Common myeloid progenitor, CD34-positive (primary cell): ENCODE measurements at places on chromosomes 1 and 21.

DNA sequence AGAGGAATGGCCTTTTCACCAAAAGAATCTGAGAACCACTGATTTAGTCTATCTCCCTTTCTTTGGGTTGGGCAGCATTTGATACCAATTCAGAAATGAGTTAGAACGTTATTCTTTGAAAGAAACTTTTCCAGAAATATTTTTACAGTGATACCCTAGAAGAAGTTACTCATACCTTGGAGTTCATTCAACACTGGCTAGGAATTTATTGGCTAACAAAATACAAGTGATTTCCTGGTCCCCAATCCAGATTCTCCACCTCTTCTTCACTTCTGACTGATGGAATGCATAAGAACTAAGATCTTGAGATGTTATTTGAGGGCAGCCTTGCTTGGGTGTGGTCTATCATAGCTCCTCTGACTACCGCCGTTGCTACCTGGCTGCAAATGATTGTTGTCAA is 9.4 kb downstream of the C1orf162 start:
- no peak for DNase-seq

DNA sequence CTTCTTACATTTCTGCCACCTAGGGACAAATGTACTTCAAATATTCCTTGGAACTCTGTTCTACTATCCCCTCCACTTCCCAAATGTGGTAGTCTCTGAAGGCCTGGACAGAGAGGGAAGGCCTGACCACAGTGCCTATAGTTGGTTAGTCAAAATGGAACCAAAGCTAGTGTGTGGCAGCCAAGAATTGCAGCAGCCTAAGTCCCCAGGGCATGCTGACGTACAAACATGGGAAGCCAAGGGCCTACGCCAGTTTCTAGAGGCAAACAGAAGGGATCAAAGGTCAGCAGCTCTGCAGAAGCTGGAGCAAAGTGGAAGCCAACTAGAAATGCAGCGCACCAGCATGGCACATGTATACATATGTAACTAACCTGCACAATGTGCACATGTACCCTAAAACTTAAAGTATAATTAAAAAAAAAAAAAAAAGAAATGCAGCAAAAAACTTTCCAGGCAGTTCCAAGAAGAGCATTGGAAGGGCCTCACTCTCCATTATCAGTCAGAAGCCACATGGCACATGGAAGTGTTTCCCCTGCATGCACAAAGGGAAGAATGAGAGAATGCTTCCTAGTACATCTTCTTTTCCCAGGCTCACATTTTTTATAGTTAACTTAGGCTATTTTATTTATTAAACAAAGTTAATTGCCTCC is 39.4 kb upstream of the GADD45A start:
- DNase-seq: no peak

DNA sequence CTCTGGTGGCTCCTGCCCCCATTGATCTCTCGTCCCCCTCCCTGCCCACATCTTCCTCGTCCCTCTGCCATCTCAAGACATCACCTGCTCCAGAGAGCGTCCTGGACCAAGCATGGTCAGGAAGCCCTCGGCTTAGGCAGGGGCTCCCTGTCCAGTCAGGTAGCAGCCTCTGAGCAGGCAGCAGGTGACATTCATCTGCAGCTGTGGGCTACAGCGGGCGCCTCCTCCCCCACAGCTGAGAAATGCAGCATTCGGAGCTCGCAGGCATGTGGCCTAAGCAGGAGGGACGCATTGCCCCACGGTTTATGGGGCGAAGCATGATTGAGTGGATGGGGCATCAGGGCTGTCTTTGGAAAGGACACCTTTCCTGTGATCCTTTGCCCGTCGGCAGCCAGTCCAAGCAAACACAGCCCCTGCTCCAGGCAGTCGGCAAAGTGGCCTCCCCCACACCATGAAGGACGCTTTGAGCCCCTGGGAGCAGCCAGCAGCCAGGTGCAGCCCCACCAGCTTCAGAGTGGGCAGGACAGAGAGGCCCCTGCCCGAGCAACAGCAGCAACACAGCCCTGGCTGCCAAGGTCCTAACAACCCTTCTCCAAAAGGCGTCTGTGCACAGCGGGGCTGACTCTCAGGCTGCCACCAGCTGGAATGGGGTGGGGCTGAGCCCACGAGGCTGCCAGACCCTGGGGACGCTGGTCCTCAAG is 234.1 kb upstream of the VAMP3 start:
- DNase-seq: no peak

GRCh38 chr1:106721790-106722189 is 334.7 kb upstream of the PRMT6 start:
- DNase-seq: no peak

DNA sequence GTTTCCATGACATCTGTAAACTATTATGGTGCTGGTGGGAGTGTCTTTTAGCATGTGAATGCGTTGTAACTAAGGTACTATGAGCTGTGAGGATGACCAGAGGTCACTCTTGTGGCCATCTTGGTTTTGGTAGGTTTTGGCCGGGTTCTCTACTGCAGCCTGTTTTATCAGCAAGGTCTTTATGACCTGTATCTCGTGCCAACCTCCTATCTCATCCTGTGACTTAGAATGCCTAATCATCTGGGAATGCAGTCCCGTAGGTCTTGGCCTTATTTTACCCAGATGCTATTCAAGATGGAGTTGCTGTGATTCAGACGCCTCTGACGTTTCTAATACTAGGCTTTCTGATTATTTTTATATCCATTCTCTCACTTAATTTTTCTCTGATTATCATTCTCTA is 9.4 kb downstream of the NCAM2 start:
- DNase-seq: no peak

- no peak for DNase-seq
These were observed 16.9 kb downstream of the SLC35A3 start for GRCh38 chr1:99986656-99987225.

DNA sequence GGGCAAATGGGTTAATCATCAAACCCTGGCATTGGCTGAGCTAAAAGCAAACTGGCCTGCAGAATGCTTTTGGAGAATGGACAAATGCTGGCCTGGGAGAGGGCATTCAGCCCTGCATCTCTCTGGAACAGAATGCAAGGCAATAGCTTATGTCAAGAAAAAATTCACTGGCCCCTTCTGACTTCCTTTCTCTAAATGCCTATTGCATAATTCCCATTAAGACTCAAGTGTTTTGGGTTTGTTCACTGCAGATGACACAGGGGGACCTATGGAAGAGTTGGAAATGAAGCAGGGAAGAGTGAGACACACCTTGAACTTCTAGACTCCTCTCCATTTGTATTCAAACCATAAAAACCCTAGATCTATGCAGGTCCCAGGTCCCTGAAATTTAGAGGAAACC is 15.9 kb downstream of the PEA15 start:
- DNase-seq: no peak

DNA sequence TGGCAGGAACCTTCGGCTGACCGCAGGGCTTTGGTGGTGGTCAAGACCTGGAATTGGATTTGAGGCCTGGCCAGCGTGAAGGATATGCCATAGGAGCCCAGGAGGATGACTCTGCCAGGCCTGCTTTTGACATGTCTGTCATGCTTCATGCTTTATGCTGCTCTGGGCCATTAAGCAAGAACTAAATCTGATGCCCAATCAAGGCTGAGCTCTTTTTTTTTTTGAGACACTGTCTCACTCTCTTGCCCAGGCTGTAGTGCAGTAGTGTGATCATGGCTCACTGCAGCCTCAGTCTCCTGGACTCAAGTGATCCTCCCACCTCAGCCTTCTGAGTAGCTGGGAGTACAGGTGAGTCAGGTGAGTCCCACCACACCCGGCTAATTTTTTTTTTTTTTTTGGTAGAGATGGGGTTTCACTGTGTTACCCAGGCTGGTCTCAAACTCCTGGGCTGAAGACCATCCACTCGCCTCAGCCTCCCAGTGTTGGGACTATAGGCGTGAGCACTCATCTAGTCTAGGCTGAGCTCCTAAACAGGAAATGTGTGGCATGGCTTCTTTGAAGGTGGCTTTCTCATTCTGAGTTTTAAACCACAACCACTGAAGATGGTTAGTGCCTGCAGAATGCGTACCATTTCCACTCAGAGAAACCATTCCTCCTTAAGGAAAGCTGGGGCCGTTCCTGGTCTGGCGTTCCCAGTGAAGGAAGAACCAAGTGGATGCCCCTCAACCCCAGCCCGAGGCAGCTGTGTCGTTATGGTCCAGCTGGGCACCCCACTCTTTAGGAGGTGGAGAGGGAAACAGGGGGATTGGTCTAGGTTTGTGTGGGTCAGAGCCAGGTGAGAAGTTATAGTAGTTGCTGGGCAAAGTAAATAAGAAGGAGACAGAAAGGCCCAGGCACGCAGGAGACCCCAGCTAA is 34.2 kb upstream of the ATP5PO start:
- DNase-seq: no peak

- no peak for DNase-seq
These were observed 1.1 kb upstream of the COA6 start for GRCh38 chr1:234372011-234372757.

- DNase-seq: no peak
These were observed 121.8 kb upstream of the SPAG17 start for GRCh38 chr1:118306851-118307250.

DNA sequence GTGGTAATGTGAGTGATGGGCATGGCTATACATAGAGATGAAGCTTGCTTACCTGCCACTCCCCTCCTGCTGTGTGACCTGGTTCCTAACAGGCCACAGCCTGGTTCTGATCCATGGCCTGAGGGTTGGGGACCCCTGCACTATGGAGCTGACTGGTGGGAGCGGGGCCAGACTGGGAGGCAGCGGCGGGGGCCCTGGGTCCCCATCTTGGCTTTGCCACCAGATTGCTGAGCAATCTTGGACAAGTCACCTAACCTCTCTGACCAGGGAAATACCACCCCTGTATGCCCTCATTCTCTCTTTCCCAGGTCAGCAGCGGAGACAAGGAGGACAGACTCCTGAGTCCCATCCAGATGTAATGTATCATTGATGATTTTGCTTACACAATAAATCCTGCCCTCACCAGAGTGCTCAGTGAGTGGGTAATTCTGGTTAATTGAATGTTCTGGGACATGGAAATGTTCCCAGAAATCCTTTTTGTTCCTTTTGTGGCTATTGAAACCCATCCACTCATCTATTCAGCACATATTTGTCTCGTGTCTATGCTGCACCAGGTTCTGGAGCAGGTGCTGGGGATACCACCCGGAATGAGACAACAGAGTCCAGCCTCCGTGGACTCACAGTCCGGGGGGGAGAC is 4.1 kb upstream of the ARHGEF10L start:
- DNase-seq: no peak

DNA sequence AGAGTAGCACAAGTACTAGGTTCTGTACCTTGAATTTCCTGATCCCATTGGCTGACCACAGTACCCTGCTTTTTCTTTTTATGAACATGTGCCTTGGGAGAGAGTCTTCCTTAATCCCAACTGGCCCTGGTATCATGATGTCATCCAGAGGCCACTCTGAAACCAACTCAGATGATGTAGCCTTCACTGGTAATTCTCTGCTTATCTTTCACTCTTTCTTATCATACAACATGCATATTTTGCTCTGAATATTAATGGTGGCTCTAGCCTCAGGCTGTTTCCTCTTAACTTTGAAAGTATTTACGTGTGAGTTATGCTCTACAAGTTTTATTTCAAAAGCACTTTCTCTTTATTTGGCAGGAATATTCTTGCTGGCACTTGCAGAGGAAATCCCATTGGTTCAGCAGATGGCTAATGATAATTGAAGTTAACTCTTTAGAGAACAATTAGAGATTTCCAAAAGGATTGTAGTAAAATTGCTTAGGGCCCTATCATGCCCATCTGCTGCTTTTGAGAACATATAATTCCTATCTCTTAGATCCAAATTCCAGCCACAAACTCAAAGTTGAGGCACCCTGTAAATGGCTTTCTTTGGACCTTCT is 86.1 kb downstream of the PTGER3 start:
- no peak for DNase-seq

DNA sequence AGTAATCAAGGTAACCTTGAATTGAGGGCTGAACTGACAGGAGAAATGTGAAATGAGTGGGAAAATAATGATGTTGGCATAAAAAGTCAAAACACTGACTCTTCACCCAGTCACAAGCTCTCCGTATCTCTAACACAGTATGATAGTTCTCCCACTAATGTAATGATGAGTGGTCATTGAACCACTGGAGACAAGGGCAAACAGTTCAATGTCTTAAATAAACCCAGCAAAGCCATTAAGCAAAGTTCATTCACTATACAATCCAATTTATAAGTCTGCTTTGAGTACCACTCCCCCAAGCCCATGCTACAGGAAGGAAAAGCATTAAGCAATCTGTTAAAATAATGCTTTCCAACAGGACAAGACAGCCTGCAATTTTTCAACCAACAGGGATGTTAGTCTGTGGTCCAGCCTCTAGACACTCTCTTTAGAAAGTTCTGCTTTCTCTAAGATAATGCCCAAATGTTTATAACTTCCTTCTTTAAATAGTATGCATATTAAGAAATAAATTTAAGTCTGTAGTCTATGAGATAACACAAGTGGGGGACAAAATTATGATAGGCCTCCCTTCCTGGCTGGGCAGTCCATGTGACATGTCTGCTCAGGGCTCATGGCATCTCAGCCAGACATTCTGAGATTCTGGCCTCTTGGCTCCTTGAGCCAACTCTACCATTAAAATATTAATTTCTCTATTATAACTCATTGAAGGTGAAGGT is 25.5 kb upstream of the DDAH1 start:
- peak; percentile 64 for DNase-seq

DNA sequence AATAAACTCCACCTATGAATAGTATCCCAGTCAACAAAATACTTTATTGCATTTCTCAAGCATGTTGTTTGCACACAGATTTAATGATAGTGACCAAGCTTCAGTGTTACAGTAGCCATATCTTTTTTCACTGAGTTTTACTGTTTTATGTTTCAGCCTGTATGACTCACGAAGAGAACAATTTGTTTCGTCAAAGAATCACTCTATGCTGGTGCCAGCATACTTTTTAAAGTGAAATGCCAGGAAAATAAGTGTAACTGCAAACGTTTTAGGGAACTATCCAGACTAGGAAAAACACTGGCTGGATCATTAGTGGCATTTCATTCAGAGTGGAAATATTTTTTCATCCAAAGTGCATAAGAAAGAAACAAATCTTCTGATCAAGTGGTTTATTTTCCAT is 210.8 kb downstream of the COL11A1 start:
- DNase-seq: no peak

DNA sequence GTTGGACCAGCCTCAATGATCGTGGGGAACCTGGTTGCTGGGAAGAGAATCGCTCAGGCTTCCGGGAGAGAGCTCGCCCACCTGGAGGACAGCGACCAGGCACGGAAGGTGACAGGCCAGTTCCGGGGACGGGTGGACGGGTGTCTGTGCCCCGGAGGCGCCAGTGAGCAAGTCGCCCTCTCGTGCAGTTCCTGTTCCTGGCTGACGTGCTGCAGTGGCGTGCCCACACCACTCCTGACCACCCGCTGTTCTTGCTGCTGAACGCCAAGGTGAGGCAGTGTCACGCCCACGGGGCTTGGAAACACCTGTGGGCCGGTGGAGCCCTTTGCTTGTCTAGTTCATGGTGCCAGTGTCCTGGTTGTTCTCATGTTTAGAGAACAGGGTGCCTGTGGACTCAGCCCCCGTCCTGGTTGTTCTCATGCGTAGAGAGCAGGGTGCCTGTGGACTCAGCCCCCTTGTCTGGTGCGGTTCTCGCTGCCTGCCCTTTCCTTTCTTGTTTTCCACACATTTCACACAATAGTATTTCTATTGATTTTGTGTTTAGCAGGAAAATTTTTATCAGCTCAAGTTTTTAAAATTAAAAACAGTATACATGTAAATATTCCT is 53.1 kb downstream of the S100B start:
- DNase-seq: peak; percentile 31
